ENCODE measurements at places on chromosomes 11 and 22.

GRCh38 chr11:114026355-114026754, 33.2 kb upstream of the ZBTB16 start:
- DNase-seq = peak; percentile 37

- DNase-seq = no peak
These were observed 50.7 kb downstream of the CSF2RB start for GRCh38 chr22:36964106-36964505.

- peak; percentile 19 for DNase-seq
These were observed 23.9 kb upstream of the ZC3H12C start for GRCh38 chr11:110069158-110069737.

DNA sequence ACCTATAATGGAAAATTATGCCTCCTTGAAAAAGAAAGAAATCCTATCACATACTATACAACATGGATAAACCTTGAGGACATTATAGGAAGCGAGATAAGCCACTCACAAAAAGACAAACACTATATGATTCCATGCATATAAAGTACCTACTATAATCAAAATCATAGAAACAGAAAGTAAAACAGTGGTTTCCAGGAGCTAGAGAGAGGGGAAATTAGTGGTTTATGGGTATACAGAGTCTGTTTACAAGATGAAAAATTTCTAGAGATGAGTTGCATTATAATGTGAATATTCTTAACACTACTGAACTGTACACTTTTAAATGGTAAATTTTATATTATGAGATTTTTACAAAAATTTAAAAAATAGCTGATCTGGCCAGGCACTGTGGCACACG, 40.5 kb upstream of the ARHGAP42 start:
- no peak for DNase-seq

DNA sequence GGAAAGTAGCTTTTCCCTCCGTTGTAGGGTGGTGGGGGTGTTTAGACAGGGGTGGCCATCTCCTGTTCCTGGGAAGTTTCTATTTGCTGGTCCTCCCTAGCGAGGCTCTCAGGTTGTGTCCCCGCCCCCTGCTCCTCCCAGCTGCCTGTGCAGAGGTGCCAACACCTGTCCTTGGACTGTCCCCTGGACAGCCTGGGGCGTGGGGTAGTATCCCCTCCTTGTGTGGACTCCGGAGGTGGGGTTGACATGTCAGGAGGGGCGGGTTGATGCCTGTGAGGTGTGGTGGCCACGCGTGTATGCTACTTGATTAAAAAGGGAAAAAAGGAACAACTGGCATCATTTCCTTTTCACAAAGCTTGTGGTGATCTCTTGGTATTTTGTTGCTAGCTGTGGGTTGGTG, 14.3 kb upstream of the RANBP1 start:
- DNase-seq = no peak

DNA sequence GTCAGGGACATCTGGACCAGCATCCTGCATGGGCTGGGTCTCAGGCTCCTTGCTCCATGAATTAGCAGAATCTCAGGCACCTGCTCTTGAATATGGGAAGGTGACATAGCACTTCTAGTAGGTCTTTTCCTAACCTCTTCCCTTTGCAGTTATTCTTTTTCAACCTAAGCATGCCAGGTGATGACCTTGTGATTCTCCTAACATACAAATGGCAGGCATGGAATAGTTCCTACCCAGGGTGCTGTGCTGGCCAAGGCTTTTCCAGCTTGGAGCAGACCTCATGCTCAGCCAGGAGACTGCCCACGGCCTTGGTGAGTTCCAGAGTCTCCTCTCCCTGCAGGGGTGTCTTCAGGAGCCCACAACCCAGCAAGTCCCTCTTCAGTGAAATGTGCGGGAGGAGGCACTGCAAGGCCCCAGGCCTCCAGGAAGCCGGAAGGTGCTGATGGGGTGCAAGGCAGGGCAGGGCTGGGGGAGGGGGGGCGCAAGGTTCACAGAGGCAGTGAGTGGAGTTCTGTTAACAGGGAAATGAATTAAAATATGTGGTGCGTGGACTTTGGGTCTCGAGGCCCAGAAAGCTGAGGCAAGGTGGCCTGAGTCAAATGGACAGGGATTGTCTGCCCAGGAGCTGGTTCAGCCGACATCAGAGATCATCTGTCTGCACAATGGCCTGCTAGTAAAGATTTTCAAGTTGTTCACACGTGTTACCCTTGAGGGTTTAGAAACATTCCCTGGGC, 75.9 kb upstream of the SEPTIN5 start:
- DNase-seq = no peak

GRCh38 chr11:67496113-67496512, 9.1 kb downstream of the PITPNM1 start:
- DNase-seq = no peak

- DNase-seq = peak; percentile 48
These were observed 1.6 kb downstream of the MAML2 start for GRCh38 chr11:96341211-96342013.

DNA sequence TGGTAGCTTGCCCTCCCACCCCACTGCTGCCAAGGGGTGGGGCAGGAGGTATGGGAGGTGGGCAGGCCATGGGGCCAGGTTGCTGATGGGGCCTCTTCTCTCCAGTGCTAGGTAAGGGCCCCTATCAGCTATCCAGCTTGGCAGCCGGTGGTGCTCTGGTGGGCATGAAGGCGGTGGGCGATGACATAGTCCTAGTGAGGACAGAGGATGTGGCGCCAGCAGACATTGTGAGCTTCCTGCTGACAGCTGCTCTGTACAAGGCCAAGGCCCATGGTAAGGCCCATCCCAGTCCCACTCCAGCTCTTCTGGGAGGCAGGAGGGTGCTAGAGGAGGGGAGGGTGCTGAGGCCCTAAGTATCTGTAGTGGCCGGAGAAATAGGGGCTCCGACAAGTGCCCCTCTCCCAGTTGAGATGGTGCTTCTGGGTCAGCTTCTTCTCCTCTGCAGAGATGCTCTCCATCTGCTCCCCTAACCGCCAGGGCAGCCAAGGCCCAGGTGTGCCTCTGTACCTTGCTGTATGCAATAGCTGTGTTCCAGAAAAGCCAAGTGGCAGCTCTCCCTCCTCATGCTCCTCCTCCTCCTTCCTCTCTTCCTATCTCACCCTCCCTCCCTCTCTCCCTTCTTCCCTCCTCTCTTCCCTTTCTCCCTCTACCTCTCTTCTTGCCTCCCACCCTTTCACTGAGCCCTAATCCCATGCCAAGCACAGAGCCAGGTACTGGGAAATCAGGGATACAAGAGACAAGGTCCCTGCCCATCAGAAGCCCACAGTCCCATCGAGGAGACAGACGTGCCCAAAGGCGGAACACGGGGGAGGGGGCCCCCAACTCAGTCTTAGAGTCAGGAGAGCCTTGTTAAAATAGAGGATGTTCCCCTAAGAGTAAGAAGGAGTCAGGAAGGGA, 55.3 kb downstream of the OTOG start:
- no peak for DNase-seq

GRCh38 chr11:87722756-87723565, 452.3 kb downstream of the RAB38 start:
- peak; percentile 68 for DNase-seq

DNA sequence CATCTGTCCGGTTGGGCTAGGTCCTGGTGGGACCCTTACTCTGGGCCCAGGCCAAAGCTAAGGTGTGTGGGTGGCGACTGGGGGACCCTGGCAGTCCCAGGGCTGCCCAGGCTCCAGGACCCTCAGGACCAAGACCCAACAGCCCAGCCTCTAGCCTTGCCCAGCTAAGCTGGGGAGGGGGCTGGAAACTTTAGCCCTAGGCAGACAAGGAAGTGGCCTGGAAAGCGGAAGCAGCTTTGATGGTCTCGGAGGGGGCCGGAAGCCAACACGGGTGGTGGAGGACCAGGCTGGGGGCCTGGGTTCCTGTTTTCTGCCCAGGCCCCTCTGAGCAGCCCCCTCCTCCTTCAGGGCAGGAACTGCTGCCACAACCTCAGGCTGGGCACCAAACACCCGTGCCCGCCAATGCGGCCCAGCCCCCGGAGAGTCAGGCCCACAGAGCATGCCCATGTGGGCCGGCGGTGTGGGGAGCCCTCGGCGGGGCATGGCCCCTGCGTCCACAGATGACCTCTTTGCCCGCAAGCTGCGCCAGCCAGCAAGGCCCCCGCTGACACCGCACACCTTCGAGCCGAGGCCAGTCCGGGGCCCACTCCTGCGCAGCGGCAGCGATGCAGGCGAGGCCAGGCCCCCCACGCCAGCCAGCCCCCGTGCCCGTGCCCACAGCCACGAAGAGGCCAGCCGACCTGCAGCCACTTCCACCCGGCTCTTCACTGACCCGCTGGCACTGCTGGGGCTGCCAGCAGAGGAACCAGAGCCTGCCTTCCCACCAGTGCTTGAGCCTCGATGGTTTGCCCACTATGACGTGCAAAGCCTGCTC, 2.8 kb downstream of the SIPA1 start:
- no peak for DNase-seq

DNA sequence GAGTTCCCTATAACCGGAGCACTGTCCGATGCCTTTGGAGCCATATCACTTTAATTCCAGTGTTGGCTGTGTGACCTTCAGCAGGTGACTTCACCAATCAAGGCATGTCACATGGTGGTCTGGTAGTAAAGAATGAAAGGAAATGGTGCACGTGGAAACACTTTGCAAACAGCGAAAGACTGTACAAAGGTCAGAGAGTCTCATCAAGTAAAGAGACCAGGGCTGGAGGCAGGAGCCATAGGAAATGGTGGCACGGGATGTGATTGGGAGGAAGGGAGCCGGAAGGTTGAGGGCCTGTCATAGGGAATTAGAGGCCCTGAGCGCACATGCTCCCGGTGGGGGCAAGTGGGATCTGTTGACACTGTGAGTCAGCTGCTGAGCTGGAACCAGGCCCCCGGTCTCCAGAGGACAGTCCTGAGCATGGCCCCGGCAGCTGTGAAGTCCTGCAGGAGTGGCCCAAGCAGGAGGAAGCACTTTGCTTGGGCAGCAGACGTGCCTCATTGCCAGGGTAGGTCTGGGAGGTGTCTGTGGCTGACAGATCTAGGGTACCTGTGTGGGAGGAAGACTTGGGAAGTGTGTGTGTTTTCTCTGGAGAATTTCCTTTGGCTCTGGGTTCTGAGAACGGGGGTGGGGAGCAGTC, 2.0 kb downstream of the DAGLA start:
- peak; percentile 98 for DNase-seq

GRCh38 chr11:35170503-35170902, 31.5 kb downstream of the CD44 start:
- no peak for DNase-seq

GRCh38 chr11:133903875-133904817, 52.6 kb downstream of the IGSF9B start:
- no peak for DNase-seq

DNA sequence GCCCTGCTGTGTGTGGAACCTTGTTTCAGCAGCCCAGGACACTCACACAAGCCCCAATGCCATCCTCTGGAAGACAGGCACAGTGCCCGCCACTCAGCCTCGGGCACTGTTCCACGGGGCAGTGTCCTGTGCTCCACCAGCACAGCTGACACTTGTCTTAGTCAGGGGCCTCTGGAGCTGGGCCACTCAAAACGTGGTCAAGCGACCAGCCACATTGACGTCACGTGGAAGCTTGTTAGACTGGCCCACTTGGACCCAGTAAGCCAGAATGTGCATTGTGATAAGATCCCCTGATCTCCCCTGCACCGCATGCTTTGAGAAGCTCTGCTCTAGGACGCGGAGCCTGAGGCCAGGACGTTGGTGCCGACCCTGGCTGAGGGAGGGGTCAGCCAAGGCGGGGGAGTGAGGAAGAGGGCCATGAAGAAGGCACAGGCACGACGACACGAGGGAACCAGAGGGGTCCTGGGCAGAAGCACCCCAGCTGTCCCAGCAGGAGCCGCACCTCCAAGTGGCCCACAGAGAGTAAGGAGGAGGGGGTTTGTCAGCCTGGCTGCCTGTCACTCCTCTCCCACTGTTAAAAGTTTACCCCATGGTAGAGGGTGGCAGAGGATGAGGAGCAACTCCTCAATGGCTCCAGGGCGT, 64.6 kb downstream of the LINC01488 start:
- no peak for DNase-seq

DNA sequence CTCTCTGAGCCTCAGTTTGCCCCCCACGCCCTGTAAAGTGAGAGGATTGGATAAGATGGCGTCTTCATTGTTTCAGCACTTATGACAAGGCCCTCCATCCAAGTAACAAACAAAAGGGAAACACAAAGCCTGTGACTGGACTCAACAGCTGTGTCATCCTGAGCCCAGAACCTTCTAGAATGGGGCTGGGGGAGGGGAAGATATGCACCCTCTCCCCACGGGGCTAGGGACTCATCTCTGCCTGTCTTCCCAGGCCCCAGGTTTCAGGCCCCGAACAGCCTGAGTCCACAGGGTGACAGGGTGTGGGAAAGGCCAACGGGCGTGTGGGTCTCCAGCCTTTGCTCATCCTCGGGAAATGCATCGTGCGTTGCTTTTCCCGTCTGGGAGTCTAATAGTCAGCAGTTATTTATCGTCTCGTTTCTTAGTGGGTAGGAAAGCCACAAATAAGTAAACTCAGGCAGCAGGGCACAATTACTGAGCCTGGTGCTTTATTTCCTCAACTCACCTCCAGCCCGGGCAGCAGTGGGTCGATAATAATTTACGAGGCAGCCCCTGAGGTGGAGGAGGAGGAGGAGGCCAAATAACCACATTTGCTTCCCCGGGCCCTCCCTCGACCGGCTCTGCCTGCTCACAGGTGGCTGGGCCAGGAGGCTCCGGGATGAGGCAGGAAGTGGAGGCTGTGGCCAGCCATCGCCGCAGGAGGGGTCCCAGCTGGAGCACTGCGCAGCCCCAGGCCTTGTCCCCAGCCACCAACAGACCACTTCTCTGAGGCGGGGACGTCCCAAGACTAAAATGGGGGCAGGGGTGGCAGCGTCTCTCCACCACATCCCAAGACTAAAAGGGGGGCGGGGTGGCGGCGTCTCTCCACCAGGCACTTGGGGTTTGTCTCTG, 54.4 kb downstream of the FLRT1 start:
- no peak for DNase-seq

- no peak for DNase-seq
These were observed 34.9 kb upstream of the TRPC6 start for GRCh38 chr11:101618709-101619108.

DNA sequence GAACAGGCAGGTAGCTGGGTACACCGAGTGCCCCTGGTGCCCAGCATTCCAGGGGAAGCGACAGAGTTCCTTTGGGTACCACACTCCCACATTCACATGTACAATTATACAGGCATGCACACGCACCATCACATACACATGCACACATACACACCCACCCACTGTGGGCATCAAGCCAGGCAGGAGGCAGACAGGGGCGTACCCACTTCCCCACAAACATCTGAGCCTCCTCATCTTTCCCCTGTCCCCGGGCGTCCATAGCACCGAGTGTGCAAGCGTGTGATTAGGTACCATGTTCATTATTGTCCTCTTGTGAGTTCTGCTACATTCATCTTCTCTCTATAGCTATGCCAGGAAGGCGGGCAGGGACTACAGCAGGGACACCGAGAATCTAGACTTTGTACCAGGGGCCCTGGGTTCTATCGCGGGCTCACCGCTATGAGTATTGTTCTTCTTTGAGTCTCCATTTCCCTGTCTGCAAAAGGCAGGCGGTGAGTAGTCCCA, 2.1 kb upstream of the CARD10 start:
- DNase-seq = no peak

Data from DMS53 (cell line).